ENCODE measurements at places on chromosomes 1 and 21.

- no peak for DNase-seq
Observed at GRCh38 chr1:195594322-195594721, 1013.9 kb downstream of the KCNT2 start.

DNA sequence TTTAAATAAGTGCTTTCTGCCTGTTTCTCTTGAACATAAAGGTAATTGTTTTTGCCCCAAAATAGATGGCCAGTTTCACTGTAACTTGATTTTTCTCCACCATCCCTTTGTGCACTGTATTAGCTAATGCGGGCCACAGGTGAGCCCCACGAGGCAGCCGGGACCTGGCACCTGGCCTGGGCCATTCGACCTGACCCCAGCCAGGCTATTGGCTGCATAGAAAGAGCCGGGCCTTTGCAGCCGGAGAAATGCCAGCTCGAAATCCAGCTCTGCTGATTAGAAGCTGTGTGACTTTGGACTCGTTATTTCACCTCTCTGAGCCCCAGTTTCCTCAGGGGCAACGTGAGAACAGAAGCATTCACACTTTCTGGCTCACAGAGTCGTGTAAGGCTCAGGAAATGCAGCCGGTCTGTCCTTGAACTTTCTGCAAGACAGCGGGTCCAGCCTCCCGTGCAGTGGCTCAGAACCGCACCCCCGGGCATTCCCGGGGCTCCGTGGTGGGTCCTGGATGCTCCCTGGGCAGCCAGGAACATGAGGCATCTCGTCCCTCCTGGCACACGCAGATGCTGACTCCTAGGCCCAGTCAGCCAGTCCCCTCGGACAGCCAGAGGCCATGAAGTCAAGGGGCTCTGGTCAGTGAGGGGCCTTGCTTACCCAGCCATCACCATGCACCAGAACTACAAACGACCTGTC, 37.4 kb upstream of the ACTRT2 start:
- no peak for DNase-seq

- no peak for DNase-seq
Observed at GRCh38 chr1:119590393-119590792, 57.7 kb downstream of the ZNF697 start.

- no peak for DNase-seq
Observed at GRCh38 chr1:40038697-40039096, 1.8 kb upstream of the CAP1 start.

DNA sequence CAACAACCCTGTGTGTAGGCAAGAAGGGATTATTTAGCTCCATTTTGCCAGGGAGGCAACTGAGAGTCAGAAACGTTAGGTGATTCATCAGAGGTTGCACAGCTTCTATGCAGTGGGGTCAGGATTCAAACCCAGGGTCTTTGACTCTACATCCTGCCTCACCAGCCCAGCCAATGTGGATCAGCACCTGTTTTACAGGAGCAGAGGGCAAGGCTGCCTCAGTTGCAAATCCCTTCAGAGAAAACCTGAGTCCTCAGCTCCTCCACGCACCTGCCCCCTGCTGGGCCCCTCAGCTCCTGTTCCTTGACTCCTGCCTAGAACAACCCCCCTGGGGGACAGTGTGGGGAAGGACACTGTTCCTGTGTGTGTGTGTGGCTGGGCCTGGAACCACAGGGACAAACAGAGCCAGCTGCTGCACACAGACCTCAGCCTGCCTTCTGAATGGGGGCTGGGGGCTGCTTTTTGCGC, 61.6 kb downstream of the LRRN2 start:
- no peak for DNase-seq

DNA sequence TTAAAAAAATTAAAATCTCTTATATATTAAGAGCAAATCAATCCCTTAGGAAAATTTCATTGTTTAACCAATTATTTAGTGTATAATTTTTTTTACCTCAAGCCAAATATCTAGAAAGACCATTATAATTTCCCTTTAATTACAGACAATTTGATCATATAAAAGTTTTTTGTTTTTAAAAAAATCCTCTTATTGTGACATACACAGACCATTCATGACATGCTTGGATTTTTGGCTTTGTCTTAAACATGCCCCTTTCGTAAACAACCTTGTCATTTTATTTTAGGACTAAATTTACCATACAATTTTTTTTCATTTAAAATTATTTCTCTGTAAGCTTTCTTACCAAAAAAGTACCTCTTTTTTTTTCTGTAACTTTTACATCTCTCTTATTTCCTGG, 14.2 kb upstream of the CYP4B1 start:
- no peak for DNase-seq

GRCh38 chr1:64366821-64367220, 103.1 kb upstream of the CACHD1 start:
- no peak for DNase-seq

DNA sequence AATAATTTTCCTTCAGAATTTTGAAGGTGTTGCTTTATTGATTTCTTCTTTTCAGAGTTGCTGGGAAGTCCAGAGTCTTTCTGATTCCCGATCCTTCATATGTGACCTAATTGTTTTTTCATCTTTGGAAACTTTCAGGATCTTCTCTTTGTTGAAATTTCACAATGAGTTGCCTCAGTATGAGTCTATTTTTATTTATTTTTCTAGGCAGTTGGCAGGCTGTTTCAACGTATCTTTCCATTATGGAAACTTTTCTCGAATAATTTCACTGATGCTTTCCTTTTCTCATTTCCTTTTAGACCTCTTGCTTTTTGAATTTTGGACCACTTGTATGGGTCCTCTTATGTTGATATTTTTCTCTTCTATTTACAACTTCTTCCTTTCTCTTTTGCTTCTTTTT, 354.3 kb downstream of the TGFB2 start:
- DNase-seq = peak; percentile 66

DNA sequence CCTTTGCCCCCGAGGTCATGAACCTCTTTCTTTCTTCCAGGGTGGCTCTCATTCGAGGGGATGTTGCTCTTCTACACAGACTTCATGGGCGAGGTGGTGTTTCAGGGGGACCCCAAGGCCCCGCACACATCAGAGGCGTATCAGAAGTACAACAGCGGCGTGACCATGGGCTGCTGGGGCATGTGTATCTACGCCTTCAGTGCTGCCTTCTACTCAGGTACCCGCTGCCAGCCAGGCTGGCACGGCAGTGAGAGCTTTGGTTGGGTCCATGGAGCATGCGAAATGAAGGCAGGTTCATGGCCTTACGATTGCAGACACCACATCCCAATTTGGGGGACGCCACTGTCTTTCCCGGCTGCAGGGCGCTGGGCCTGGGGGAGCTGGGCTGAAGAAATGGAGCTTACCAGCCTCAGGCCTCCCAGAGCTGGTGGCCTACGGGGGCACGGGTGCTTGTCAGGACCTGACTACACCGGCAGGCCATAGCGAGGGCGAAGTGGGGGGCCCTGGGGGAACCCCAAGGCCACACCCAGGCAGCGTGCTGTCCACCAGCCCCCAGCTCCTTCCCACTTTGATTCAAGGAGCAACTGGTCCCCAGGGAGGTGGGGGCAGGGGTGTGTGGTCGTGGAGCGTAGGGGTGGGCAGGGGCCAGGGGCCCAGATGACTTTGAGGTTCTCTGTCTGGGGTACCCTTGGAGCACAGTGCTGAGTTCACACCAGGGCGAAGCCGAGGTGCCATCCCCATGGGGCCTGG, 20.0 kb downstream of the SLC45A1 start:
- DNase-seq = no peak

Measured in fibroblast of gingiva (primary cell).